ENCODE measurements at places on chromosomes 5 and 9.

DNA sequence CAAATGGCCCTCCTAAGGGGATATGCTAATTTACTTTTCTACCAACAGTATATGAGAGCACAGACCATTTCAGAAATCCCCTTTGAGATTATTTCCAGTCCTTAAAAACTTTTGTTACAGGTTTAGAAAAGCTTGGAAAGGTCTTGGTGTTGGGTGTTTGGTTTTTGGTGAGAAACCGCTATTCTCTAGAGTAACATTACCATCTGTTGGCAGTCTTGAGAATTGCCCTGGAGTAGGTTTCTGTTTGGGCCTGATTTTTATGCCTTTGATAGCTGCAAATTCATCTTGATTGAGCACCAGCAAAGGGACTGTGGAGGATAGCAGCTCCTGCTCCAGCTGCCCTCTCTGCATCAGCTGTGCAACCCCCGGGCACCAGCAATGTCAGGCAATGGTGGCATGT, 8.0 kb downstream of the NUDT2 start:
- no peaks in the 10 kb centered on the region for H3K4me1 ChIP-seq
- DNase-seq = no peak
- no peak overlapping the region for H3K27ac ChIP-seq
- no peak overlapping the region for H3K4me3 ChIP-seq
- peaks cover 49% of the 10 kb centered on the region for H3K36me3 ChIP-seq
- H3K27me3 ChIP-seq = no peaks in the 10 kb centered on the region

DNA sequence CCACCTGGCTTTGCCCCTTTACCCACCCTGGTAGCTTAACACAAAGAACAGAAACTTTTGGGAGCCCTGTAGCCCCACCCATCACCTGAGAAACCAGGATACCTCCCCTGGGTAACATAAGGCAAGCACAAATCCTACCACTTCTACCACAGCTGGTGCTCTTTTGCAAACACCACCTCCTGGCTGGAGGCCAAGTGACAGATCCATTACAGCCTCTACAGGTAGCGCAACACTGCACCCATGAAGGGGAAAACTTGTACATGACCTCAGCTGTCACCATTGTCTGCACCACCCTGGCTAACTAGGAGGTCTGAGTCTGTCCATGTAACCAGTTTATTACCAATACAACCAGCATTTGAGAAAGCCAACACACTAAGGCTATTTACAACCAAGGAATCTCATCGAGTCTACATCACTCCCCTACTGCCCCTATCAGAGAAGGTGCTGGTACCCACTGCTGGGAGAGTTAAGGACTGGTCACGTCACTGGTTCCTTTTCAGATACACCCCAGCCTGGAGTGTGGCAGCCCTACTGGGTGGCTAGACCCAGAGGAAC, 128.6 kb downstream of the PJA2 start:
- no peak overlapping the region for H3K4me3 ChIP-seq
- no peaks in the 10 kb centered on the region for H3K36me3 ChIP-seq
- H3K27ac ChIP-seq = no peak overlapping the region
- no peak for DNase-seq
- H3K27me3 ChIP-seq = no peaks in the 10 kb centered on the region
- no peaks in the 10 kb centered on the region for H3K4me1 ChIP-seq

DNA sequence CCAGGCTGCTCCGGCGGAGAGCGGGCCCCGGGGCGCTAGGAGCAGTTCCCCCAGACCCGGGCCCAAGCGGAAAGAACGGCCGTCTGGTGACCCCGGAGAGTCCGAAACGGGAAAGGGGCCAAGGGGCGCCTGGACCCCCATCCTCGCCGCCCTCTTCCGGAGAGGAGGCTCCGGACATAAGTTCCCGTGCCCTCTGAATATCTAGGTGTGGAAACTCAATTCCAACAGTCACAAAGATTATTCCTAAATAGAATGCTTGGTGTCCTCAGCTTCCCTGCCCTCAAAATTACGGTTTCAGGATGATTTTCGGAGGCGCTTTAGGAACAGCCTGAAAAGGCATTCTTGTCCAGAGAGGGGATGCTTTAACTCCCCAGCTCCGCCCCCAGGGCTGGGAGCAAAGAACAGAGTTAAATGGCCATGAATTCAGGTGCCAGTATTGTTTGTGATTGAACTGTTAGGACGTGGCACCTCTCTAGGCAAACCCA, 681 bp upstream of the LHFPL2 start:
- peak overlapping the region; percentile 78 for H3K4me3 ChIP-seq
- H3K27me3 ChIP-seq = no peaks in the 10 kb centered on the region
- H3K36me3 ChIP-seq = no peaks in the 10 kb centered on the region
- peaks cover 22% of the 10 kb centered on the region for H3K4me1 ChIP-seq
- peak overlapping the region; percentile 85 for H3K27ac ChIP-seq
- no peak for DNase-seq

DNA sequence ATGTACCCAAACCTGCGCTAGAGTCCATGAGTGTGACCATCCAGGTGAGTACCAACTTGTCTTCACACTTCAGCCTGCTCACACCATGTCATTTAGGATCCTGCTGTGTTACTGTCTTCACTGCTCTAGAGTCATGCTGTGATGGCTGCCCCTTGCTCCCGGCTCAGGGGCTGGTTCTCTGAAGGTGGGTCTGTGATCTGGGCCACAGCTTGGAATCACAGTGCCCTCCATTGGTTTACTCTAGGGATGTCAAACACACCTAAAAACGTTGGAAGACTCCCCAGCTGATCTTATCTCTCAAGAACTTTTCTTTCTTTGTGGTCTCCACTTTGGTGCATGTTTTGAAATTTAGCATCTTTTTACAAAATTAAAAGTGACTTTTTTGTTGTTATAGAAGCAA, 53.8 kb downstream of the NFX1 start:
- no peak overlapping the region for H3K27ac ChIP-seq
- H3K36me3 ChIP-seq = peaks cover 100% of the 10 kb centered on the region
- no peak overlapping the region for H3K4me3 ChIP-seq
- H3K27me3 ChIP-seq = no peaks in the 10 kb centered on the region

DNA sequence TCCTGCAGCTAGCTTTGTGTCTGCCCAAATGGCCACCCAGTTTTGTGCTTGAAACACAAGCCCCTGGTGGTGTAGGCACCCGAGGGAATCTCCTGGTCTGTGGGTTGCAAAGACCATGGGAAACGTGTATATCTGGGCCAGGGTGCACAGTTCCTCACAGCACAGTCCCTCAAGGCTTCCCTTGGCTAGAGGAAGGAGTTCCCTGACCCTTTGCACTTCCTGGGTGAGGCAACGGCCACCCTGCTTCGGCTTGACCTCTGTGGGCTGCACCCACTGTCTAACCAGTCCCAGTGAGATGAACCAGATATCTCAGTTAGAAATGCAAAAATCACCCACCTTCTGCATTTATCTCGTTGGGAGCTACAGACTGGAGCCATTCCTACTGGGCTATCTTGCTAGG, 865.0 kb upstream of the ACO1 start:
- no peak overlapping the region for H3K4me3 ChIP-seq
- no peak for DNase-seq
- no peaks in the 10 kb centered on the region for H3K27me3 ChIP-seq

- no peak overlapping the region for H3K27ac ChIP-seq
- H3K27me3 ChIP-seq = no peaks in the 10 kb centered on the region
- no peak overlapping the region for H3K4me3 ChIP-seq
- no peaks in the 10 kb centered on the region for H3K36me3 ChIP-seq
- DNase-seq = no peak
Observed at GRCh38 chr5:169161022-169161680, 139.8 kb downstream of the SLIT3 start.
